Tongue (tissue), 3 donors: ENCODE measurements at places on chromosomes 2 and 18.

- no peak for DNase-seq
Observed at GRCh38 chr2:65842104-65842503, 409.7 kb upstream of the SPRED2 start.

DNA sequence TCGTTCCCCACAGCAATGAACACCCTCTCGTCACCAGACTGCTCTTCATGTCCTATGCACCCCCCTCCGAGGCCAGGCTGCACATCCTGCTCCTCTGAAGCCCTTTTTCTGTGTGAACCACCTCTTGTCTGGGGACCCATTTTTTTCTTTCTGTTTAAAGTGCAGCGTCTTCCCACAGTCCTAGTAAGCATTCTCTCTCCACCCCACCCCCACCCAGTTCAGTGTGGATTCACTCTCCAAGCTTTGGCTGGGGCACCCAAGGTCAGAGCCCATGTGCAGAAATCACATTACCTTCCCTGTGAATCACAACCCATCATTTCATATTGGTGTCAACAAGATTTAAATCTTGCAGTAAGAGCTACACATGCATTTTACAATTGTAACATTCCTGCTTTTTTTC, 26.4 kb upstream of the PKDCC start:
- no peak for DNase-seq

GRCh38 chr2:122081751-122082150, 326.3 kb downstream of the TSN start:
- DNase-seq: no peak

- peak; percentile 12 for DNase-seq
Observed at GRCh38 chr2:241035818-241036396, 37.5 kb downstream of the SNED1 start.

DNA sequence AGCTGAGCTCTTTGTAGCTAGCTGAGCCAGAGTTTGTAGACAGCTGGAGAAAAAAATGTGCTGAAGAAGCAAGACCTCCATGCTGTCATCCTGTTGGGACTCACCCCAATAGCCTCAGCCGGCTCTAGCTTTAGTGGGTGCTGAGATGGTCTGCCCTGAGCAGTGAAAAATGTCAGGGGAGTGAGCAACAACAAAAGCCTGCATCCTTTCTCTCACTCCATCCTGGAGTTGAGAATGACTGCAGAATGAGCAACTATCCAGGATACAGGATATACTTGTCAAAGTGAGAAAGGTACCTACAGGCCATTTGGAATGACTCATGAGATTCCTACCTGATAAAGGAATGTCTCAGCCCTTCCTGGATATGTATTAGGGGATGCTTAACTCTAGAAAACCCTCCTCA, 146.1 kb upstream of the DLX2 start:
- DNase-seq: no peak

GRCh38 chr2:151544449-151544848, 134.7 kb downstream of the RIF1 start:
- no peak for DNase-seq

DNA sequence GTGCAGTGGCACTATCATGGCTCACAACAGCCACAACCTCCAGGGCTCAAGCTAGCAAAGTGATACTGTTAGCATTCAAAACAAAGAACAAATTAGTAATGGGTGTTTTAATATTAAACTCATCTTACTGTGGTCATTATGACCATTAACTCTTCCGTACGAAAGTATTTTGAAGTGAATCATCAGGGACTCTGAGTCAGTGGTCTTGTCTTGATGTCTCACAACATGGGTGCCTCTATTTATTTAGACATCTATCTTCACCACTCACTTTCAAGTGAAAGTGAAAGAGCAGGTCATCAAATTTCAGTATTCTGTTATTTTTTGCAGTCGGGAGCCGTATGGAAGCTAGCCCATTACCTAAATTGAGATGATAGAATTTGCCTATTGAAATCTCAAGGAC, 1118.2 kb downstream of the DPP10 start:
- DNase-seq: no peak

DNA sequence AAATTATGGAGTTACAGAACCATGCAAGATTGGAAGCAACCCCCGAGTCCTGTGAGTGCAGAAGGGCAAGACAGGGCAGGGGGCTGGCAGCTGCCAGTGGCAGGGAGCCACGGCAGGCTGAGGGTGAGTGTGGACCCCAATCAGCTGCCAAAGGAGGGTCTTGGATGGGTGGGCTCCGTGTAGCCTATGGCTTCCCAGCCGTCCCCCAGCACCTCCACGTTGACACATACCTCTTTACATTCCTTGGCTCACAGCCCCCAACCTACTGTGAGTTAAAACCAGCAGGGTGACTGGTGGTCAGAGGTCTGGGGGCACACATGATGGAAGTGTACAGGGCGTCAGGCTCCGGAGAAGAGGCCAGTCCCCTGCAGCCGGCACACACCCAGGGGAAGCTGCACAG, 60.9 kb upstream of the SALL3 start:
- DNase-seq: no peak

- no peak for DNase-seq
Observed at GRCh38 chr2:120732506-120733237, 3.0 kb upstream of the GLI2 start.

DNA sequence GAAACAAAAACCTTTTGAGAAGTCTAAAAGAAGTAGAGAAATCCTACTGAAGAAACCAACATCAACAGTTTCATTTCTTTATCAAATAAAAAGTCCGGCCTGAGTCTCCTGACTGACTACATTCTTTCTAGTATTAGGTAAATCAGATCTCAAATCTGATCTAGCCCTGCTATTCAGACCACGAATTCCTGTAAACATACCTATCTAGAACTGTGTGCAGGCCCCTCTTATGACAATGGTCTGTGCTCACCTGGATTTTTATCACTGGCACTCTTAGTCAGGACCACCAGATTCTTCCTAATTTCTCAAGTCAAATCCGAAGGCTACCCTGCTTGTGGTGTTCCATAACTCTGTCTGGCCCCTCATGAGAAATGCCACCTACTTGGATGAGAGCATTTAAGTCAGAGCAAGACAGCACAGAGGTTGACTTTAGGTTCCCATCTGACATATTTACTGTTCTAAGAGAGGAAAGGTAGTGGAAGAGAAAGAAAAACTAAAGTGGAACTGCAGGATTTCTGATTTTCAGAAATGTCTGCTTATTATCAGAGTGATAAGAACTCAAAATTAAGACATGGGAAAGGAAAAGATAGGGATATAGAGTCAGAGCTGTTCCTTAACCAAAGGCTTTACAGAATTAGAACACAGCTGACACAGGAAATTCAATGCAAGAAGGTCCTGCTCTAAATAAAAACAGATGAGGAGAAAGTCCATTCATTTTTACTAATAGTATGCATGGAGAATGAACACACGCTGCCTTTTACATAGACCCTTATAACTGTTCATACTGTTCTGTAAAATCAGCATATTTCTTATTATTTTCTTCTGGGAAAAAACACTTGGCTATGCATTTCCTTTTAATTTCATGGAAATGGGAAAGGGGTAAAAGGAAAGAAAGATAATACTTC, 56.5 kb downstream of the SLC8A1 start:
- no peak for DNase-seq

DNA sequence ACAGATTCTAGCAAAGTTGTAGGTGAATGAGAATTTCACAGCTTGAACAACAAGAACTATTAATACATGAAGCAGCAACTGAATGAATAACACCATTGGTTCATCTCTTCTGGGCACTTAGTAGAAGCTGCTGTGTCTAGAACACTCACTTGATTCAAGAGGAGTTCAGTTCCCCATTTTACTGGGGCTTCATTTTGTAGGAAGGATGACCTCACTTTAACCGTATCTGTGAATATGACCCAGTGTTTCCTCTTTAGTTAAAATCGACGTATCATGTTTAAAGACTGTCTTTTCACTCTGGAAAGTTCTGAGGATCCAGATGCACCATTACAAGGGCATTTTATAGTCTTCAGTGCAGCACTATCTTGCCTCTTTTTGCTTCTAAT, 47.8 kb downstream of the LRRTM1 start:
- DNase-seq: no peak

DNA sequence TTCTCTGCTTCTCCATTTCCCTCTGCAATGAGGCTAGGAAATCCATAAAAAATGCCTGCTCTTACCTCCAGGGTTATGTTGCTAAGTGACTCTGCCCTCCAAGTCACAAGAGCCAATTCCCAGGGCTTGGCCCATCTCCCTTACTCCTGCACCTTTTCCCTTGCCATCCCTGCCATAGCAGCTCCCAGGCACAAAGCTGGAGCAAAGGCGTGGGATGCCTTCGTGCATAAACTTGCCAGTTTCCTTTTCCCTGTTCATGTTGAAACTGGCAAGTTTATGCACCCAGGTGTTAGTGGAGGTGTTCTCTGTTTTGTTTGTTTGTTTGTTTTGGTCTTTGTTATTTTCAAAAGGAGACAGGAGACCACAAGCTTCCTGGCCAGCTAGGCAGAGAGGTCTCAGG, 195.1 kb downstream of the ACKR3 start:
- DNase-seq: no peak

DNA sequence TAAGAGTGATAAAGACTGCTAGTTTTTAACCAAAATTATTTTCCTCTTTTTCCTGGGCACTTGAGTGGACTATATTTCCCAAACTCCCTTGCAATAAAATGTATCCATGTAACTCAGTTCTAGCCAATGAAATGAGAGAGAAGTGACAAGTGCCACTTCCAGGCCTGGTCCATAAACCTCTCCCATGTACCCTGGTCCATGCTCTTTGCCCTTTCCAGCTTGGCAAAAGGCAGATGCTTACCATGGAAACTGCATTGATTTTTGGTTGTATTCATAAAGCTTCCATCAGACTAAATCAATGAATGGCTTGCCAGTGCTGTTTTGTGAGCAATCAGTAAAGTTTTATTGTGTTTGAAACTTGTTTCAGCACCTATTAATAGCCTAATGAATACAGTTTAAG, 229.3 kb downstream of the TNS1 start:
- DNase-seq: no peak

- DNase-seq: no peak
Observed at GRCh38 chr2:197265924-197266323, 44.7 kb downstream of the ANKRD44 start.

GRCh38 chr2:106160786-106161261, 33.3 kb downstream of the UXS1 start:
- DNase-seq: no peak

GRCh38 chr2:184734338-184734737, 136.0 kb downstream of the ZNF804A start:
- no peak for DNase-seq

DNA sequence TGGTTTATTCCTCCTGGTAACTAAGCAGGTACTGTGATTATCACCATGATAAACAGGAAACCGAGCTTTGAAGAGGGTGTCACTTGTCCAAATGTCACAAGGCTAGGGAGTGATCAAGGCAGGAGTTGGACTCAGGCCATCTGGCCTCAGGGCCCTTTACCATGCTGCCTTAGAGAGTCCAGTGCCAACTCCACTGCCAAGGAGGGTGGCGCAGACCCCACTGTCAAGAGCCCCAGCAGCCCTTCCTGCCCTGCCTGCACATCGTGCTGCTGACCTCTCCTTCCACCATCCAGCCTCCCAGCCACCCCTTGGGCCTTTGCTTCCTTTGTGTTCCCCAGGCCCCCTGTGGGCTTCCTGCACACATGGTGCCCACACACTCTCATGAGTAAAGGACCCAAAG, 48.3 kb downstream of the TNS1 start:
- DNase-seq: no peak

DNA sequence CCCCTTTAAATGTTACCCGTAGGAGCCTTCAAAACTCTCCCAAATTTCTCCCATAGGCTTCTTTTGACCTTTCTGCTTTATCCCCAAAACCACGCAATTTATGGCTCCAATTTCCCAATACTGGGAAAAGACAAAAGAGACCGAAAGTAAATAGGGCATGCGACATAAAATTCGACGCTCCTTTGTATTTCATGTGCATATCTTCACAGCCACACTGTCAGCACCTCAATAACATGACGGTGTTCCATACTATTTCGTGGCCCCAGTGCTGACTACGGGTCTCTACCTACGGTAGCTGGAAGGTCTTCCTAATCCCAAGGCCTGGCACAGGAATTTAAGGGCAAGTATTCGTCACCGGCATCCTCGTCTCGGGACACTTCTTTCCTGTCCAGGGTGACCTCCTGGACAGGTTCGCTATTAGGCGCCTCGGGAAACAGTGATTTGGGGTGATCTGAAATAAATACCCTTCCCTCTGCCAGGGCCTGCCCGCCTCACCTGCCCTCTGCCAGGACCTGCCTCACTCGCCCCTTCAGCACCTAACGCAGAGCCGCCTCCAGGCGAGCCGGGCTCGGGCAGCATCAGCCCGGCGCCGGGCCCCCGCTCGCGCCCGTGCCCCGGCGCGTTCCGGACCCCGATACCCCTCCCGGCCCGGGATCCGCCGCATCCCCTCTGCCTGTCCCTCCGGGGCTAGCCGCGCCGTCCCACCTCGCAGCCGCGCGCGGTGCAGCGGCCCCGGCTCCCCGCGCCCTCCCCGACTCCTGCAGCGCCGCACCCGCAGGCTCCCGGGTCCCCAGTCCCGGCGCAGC, 680 bp downstream of the DTNB start:
- peak; percentile 52 for DNase-seq

- DNase-seq: no peak
Observed at GRCh38 chr2:20507166-20507692, 60.4 kb downstream of the RHOB start.

- peak; percentile 82 for DNase-seq
Observed at GRCh38 chr2:36456227-36457175, 100.9 kb downstream of the CRIM1 start.

DNA sequence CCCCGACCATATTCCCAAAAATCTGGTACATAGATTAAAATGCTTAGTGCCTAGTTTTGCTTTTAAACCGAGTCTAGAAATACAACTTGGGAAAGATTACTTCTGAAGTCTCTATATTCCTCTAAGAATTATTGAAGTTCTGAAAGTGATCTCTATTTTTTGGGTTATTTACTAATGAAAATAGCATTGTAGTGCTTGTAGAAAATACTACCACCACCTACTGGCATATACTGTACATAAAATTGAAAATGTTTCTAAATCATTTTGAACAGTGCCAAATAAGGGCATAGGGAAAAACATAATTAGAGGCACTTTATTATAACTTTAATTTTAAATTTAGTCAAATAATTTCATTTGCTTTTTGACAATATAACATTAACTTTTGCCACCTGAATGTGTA, 1399.6 kb upstream of the ZEB2 start:
- peak; percentile 14 for DNase-seq

DNA sequence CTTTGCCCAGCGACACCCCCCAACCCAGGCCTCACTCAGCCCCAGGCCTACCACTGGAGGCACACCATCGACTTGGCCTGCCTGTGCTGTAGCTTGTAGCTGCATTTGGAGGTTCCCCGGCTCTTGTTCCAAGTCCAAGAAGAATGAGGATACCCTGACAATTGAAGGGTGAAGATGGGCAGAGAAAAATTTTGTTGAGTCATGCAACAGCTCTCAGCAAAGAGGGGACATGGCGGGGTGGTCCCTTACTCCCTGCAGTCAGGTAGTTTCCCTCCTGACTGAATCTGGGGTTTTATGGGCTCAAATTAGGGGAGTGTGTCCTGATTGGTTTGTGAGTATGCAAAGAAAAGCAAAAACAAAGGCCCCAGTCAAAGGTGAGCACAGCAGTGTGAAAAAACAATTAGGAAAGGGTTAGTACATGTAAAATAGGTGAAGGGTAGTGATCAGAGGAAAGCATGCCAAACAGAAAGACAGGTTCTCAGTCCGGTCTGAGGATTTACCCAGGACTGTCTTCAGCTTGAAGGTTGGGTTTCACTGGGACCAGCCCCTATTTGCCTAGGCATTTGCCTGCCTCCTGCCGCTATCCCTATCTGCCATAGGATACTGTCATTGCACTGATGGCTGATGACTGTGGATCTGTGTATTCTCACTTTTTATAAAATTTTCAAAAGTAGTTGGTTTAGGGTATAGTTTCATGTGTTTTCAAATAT, 316.4 kb upstream of the RND3 start:
- DNase-seq: no peak
